Renal pelvis (tissue), 12 donors: ENCODE measurements at places on chromosomes 5 and 9.

DNA sequence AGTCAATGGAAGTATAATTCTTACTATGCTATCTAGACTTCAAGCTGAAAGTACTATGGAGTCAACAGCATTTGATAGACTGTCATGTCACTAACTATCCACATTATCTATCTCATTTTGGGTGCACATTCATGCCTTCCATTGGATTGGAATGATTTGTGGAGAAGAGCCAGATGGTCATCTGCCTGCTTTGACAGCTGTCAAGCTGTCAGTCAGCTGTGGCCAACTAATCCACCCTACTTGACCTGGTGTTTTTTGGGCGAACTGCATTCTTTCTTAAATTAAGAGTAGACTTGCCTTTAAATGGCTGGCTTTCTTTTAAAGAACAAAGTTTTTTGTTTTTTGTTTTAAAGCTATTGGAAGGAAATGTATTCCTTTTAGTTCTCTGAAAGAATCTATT is 151.5 kb downstream of the DCP2 start:
- DNase-seq, result no peak

GRCh38 chr5:99929067-99929805 is 605.9 kb upstream of the FAM174A start:
- DNase-seq, result no peak

DNA sequence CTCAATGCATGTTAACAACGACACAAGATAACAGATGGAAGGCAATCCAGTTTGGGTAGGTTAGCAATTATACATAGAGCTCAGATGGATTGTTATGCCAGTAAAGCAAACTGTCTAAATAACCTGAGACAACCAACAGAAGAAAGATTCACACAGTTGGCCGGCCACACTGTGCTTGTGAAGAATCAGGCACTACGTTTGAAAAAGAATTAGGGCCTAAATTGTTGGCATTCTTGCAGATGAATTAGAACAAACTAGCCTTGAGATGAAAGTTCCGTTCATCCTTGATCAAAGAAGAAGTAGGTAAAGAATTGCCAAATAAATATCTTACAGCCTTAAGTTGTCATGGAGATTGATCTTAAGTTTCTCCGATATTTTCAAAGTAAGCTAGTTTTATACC is 210.6 kb downstream of the CDH18 start:
- DNase-seq, result no peak

DNA sequence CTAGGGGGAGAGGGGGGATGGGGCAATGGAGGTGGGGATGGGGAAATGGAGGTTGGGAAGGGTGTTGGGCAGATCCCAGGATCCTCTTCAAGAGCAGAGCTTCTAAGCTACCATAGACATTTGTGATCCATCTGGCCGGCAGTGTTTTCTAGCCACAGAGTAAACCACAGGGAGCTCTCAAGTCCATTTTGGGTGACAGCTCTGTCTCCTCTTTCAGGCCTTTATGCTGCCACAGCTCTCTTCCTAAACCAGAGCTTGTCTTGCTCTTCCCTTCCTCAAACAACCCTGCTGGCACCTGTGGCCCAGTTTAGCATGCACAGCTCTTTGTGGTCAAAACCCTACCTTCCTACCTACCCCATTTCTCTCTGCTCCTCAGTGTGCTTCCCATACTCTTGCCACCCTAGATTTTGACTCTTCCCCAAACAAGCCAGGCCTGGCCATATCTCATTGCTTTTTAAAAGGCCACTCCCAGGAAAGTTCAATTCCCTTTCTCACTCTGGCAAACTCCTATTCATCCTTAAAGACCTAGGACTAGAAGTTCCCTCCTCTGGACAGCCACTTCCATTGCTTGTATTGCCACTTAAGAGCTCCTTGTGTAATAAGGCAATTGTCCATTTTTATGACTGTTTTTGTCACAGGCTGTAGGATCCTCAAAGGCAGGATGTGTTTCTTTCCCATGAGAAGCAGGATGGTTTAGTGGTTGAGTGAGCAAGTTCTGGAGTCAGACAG is 84.3 kb upstream of the PANK3 start:
- no peak for DNase-seq

- DNase-seq, result no peak
Observed at GRCh38 chr9:130448771-130449603, 4.2 kb downstream of the ASS1 start.

DNA sequence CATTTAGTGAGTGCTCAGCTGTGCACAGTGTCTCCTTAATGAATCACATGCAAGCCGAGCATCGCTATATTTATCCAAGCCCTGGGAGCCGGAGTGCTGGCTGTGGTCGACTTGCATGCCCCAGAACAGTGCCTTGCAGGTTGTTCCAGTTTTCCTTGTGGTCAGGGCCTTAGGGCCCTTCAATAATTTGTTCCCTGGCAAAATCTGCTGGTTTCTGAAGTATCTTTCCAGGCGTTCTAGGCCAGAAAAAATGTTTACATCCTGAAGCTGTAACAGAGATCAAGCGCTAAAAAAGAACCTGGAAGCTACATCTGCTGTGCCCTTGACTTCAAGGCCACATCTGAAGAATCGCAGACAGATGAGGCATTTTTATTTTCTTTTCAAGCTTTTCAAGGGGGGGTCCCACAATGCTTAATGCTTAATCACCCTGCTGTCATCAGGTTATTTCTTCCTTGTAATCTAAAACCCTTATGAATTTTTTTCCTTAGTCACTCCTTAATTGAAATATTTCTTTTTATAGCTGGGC is 105.8 kb downstream of the DOCK2 start:
- no peak for DNase-seq

DNA sequence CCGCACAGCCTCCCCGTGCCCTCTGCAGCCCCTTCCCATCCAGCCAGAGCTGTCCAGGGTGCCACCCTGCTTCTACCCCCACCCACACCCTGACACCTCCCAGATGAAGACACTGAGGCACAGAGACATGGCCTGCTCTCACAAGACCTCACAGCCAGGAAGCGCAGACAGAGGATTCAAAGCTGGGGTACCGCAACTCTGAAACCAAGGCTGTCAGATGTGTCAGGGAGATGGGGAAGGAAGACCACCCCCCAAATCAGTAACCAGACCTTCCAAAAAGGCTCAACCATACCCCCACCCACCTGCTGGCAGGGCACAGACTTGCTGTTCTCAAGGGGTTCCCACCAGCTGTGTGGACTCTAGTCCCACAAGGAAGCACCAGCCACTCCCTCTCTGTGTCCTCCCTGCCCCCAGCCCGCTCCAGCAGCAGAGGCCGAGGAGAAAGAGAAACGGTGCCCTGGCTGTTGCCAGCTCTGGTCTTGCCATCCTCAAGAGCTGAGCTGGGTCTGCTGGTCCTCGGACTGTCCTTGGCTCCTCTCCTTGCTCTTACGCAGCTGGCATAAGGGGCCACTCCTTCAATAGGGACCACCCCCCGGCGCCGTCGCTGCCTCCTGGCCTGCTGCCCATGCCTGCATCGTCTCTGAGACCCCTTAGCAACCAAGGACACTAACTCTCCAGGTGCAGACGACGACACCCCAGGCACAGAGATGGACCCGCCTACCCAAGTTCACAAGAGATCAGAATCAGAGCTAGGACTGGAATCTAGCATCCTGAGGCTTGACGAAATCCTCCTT is 699 bp downstream of the AKNA start:
- DNase-seq, result no peak

- no peak for DNase-seq
Observed at GRCh38 chr9:35313916-35314315, 152.1 kb downstream of the UNC13B start.

- no peak for DNase-seq
Observed at GRCh38 chr9:3648722-3649246, 123.0 kb upstream of the RFX3 start.

- no peak for DNase-seq
Observed at GRCh38 chr9:127195976-127196825, 68.4 kb upstream of the GARNL3 start.

DNA sequence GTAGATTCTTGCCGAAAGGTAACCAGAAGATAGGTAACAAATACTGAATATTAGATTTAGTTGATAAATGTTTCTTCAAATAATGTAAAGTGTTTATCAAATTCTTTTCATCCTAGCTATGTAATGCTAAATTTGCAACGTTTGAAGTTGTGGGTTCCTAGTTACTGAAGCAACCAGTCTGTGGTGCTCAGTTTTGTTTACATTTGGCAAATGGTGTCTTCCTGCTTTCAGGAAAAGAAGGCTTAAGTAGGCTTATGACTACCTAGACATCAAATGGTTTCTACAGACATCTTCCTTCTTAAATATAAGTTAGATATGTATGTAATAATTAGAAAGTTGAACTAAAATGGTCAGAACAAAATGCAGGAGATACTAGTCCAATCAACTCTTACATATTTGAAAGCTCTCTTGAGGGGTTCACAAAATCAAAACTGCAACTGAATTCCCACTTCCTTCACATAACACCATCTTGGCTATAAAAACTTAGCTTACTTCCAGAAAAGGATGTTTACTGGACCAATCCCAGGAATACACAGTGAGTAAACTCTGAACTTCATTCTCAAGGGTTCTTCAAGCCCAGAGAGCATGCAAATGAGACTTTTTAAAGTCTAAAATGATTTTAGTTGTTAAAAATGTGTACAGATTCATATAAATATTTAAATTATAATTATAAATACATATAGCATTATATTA is 125.7 kb upstream of the ITGA1 start:
- no peak for DNase-seq

- no peak for DNase-seq
Observed at GRCh38 chr5:158485047-158485446, 614.7 kb downstream of the EBF1 start.

- DNase-seq, result no peak
Observed at GRCh38 chr5:61082516-61083280, 79.6 kb downstream of the SMIM15 start.

DNA sequence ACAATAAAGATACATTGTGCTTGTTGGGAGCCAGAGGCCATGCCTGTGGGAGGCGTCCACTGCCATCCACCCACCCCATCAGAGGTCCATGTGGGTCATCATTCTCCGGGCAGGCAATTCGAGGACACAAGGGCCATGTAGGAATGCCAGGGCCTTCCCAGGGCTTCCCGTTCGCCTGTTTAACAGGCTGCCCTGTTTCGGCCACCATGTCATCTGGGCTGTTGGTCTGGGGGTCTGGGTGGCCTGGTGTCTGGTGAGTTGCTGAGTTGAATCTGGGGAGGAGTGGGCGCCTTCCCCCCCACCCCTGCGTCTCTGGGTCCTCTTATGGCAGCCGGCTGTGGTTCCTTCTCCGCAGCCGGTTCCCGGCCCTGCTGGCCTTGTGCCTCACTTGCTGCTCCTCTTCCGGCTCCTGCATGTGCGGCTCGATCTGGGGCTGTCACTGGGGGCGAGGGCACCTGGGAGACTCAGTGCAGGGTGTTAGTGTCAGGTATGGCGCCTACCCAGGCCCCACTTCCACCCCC is 117.4 kb downstream of the WNK2 start:
- DNase-seq, result no peak

GRCh38 chr5:7886849-7887475 is 18.0 kb downstream of the MTRR start:
- peak; percentile 37 for DNase-seq

DNA sequence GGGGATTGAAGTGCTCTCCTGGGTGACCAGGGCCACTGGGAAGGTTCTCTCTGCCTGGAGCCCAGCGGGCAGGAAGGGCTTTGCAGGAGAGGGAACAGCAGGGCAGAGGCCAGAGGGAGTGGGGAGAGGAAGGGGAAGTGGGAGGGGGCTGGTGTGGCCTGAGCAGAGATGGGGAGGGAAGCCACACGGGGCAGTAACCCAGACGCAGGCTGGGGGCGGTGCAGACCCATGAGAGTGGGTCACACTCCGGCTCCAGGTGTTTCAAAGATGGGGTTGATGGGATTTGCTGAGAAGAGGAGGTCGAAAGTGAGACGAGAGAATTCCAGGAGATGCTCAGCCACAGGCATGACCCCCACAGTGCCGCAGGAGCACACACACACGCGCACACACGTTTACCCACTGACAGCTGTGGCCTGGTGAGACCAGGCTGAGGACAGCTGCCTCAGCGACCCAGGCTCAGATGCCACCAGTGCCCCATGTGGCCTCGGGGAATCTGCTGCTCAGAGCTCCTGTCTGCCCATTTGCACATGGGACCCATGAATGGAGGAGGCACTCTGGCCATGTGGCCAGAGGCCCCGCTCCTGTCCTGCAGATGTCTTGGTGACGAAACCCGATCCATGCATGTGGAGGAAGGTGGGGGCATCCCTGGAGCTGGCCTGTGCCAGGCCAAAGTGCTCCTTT is 32.7 kb upstream of the FCN2 start:
- no peak for DNase-seq

DNA sequence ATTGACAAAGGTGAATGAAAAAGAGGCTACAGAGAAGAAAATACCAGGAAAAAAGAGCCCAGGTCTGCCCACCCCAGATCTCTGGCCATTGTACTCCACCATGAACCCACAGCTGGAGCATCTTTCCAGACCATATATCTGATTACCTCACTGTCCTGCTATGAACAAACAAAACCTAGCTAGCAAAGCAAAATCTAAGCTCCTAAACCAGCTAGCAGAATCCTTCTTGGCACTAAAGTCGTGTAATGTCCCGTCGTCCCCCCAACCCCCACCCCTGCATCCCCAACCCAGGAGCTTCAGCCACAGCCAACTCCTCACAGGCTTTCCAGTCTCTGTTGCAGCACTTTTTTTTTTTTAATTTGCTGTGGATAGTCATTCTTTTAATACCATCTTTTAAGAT is 2.5 kb downstream of the C1QTNF3 start:
- DNase-seq, result no peak

- DNase-seq, result no peak
Observed at GRCh38 chr9:93260263-93261066, 76.5 kb downstream of the WNK2 start.

DNA sequence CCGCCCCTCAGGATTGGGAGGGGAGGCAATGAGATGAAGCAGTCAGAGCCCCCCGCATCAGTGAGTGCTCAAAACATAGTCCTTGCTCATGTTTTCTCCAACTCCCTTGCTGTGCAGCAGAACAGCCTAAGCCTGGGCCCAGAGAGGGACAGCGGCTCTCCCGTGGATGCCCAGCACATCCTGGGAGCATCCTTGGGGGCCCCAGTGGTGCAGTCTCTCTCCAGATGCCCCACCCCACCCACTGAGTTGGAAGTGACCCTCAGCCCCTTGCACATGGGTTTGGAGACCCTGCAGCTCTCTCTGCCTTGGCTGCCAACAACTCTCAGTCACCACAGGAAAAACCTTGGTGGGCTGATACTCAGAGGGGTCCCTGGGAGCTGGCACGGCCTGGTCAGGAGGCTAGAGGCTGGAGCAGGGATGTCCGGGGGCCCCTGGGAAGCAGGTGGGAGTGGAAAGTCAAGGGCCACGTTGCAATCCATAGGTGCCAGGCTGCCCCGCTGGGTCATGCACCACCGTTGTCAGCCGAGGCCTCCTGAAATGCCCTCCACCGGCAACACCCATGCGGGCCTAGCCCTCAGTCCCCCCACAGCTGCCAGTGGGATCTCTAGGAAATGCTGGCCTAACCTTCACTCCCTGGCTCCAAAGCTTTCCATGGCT is 242.5 kb downstream of the PBX3 start:
- DNase-seq, result no peak

GRCh38 chr9:132609829-132610228 is 27.4 kb downstream of the BARHL1 start:
- no peak for DNase-seq

DNA sequence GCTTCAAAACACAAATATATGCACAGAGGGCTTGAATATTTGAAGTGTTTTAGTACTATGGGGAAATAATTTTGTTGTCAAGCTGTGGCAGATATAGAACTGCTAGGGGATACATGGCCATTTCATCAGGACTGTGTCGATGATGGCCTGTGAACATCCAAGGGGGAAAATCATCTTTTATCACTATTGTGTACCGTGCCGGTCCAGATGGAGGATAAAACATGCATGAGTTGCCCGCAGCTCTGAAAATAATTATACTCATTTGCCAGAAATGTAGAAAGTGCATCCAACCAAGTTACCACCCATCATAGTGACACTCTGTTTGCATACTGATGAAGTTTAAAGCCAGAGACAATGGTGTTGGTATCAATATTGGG is 405.9 kb downstream of the ZSWIM6 start:
- no peak for DNase-seq
